ENCODE measurements at places on chromosomes 13 and 19. TPM values are rescaled to one million over a fixed set of nuclear protein-coding genes. Genes with fewer than 3 reads are reported as not detected.

SIGLEC12 gene
- total RNA-seq: 0.91 TPM

TEX101 gene
- not detected for total RNA-seq

DNA sequence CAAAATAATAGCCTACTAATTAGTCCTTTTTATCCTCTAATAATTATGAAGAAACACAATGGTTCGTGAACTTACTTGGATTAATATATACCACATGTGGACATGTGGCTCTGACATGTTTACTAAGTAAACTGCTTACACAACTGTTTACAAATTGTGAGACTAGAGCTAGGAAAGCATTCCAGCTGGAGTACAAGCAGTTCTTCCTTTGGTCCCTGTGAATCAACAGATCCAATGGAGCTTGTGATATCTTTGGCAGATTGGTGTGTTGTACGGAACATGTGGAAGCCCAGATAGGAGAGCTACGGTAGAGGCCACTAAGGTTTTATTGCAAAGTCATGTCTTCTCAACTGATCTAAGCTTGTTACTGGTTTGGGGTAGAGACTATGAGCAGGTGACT, 145.5 kb upstream of the SPRY2 start:
- H3K27ac ChIP-seq: no peak overlapping the region
- no peaks in the 10 kb centered on the region for H3K27me3 ChIP-seq
- H3K36me3 ChIP-seq: no peaks in the 10 kb centered on the region
- H3K4me3 ChIP-seq: no peak overlapping the region
- DNase-seq: no peak

DNA sequence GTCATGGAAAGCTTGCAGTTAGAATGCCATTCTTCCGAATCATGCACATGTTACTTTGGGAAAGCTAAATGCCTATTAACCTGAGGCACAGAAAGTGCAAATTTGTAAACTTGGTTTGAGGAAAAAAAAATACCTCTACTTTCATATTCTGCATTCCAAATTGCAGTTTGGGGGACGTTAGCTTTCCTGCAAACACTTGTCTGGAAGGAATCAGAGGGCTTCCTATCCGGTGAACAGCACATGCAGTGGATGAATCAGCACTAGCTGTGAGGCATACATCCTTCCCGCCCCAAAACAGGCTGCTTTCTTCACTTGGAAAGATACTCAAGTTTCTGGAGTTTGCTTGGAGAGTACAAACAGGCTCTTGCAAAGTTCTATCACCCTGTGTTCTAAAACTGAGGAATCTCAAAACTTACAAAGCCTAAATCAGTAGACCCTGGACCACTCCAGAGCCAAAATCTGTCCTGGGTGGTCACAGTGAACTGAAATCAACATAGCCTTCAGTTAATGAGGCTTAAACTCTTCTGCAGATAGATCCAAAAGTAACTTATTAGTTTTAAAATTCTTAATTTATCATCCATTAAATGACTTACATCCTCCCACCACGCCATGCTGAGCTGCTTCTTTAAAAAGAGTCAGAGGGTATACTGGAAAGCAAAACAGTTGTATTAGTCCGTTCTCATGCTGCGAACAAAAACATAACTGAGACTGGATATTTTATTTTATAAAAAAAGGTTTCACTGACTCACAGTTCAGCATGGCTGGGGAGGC, 802.3 kb upstream of the ARGLU1 start:
- no peaks in the 10 kb centered on the region for H3K4me1 ChIP-seq
- no peaks in the 10 kb centered on the region for H3K36me3 ChIP-seq
- no peaks in the 10 kb centered on the region for H3K27me3 ChIP-seq
- H3K4me3 ChIP-seq: no peak overlapping the region
- no peak for DNase-seq

GRCh38 chr13:32984857-32985626, 31.2 kb upstream of the KL start:
- no peaks in the 10 kb centered on the region for H3K27me3 ChIP-seq
- no peak for DNase-seq
- no peak overlapping the region for H3K27ac ChIP-seq
- no peaks in the 10 kb centered on the region for H3K4me1 ChIP-seq
- H3K36me3 ChIP-seq: no peaks in the 10 kb centered on the region
- no peak overlapping the region for H3K4me3 ChIP-seq

DNA sequence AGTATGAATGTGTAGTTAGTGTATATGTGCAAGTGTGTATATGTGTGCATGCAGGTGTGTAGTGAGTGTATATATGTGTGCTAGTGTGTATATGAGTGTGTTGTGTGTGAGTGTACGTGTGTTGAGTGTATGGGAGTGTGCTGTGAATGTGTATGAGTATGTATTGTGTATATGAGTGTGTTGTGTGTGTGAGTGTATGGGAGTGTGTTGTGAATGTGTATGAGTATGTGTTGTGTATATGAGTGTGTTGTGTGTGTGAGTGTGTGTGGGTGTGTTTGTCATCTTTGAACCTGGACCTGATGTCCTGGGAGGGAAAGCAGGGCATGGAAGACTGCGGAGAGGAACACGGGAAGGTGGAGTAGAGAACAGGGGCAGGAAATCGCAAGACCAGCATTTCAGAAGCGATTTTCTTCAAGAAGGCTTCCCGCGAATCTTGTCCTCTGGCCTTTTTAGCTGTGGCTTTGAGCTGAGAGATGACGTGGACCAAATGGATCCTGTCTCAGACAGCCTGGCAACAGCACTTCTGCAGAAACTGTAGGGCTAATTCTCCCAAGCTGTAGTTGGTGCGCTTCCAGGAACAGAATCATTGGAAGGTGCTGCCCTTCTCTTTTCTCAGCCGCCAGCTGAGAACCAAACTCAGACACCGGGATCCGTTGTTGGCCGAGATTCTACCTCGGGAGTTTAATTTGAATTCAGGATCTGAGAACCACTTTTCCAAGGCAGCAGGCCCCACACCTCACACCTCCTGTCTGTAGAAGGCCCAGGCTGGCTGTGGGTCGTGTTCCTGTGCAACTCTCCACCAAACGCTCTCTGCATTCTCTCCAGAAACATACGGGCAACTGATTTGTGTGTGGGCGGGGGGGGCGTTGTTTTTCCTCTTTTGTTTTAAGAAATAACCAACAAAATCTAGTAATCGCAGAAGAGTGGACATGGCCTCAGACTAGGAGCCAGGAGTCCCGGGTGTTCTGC, 94.7 kb upstream of the RAP2A start:
- no peaks in the 10 kb centered on the region for H3K27me3 ChIP-seq
- H3K4me3 ChIP-seq: no peak overlapping the region
- no peaks in the 10 kb centered on the region for H3K36me3 ChIP-seq
- peak overlapping the region; percentile 75 for H3K27ac ChIP-seq

Data from esophagus squamous epithelium (tissue), 5 donors.